Inflammatory macrophage treated with lipopolysaccharide for 4 hours (primary cell): ENCODE measurements at places on chromosomes 4 and X.

- no peak for DNase-seq
These were observed 1157.6 kb upstream of the TENM3 start for GRCh38 chr4:181085557-181085956.

- DNase-seq: peak; percentile 75
These were observed 229.2 kb downstream of the PTTG2 start for GRCh38 chr4:38189445-38189844.

DNA sequence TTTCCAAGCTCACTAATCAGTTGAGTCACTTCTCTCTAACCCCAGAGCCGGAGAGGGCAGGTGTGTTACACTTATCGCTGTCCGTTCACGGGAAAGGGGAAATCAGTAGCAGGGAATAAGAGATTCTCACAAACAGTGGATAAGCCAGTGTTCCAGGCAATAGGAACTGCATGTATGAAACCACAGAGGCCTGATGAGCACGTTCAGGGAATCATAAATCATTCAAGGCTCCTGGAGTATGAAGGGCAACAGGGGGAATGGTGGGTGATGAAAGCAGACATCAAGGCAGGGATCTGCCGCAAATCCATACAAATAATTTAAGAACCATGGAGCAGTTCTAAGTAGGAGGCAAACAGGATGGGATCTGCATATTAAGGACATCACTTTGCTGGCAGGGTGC lies 59.1 kb upstream of the ADGRG2 start:
- DNase-seq: no peak

DNA sequence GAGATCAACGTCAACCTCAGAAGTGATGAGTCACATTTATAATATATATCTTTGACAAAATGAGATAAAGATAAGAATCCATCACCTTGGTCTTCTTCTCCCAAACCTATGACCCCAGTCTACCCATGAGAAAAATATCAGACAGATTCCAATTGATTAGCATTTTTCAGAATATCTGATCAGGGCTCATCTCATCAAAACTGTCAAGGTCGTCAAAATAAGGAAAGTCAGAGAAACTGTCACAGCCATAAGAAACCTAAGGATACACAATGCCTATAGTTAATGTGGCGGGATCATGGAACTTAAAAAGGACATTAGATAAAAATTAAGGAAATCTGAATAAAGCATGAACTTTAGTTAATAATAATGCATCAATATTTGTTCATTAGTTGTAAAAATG lies 374.1 kb downstream of the FAT4 start:
- DNase-seq: no peak

- DNase-seq: no peak
These were observed 15.9 kb upstream of the UBE2D3 start for GRCh38 chr4:102843273-102843672.

DNA sequence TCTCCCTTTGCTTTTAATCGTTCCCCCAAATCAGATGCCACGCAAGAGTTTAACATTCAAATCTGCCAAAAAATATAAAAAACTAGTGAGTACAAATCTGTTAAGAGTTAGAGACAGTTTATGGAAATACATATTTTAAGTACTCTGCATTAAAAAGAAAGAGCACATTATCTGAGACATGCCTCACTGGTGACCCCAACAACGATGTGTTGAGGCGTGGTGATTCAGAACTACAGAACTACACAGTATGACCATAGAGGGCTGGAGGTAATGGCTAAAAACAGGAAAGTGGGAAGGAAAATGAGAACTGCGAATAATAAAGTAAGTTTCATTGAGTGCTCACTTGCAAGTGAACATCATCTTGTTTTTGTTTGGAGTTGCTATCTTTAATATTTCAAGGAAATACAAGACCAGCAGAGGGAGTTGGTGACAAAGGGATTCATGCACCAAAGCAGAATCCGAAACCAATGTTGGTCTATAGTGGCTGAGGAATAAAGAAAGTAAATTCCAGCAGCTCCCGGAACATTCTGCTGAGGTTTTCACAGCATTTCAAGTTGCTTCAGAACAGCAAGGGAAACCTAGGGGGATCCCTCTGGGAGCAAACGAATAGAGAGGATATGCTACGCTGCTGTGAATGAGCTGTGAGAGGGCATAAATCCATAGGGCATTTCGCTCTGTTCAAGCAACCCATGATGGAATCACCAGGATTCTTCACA lies 92.2 kb downstream of the DCHS2 start:
- no peak for DNase-seq

GRCh38 chrX:2134782-2135181 lies 366.0 kb downstream of the DHRSX start:
- DNase-seq: no peak

- DNase-seq: no peak
These were observed 8.4 kb downstream of the PGAM4 start for GRCh38 chrX:77961063-77961462.

DNA sequence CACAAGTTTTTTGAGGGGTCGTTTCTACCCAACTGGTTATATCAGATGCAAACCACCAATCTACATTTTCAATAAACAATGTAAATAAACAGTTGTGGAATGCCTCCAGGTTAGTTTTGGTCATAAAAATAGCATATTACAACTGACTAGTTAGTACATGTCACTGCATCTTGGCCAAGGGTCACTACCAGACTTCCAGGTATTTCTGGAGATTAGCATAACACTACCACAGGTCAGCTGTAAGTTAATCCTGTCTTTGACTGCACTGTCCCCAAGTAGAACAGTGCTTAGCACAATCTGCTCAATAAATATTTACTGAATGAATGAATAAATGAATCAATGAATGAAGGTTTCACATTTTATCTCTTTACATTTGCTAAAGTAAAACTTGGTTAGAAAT lies 64.4 kb downstream of the TBC1D19 start:
- DNase-seq: no peak

DNA sequence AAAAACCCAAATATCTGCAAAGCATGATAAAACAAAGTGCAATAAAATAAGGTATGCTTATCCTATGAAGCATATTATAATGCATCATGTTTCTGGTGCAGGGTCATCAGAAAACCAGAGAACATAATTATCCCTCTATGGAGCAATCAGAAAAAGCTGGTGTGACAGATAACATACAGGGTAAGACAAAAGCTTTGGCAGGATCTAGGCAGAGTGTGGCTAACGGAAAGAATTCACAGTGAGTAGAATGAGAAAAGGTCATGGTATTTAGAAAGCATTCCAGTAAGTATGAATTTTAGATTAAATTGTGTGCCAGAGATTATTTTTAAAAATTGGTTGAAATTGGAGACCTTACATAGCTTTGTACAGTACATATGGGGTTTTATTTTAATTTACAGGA lies 29.0 kb upstream of the UGT2B4 start:
- DNase-seq: no peak

- DNase-seq: no peak
These were observed 21.2 kb downstream of the SH3D19 start for GRCh38 chr4:151304226-151304625.

- DNase-seq: no peak
These were observed at the start of gene PWWP3B for GRCh38 chrX:106168107-106168506. PWWP3B (plus strand) TSS chrX:106168305; CDS start chrX:106205433, 37,128 bp downstream.

GRCh38 chr4:164514765-164515164 lies 239.2 kb upstream of the SMIM31 start:
- DNase-seq: no peak

DNA sequence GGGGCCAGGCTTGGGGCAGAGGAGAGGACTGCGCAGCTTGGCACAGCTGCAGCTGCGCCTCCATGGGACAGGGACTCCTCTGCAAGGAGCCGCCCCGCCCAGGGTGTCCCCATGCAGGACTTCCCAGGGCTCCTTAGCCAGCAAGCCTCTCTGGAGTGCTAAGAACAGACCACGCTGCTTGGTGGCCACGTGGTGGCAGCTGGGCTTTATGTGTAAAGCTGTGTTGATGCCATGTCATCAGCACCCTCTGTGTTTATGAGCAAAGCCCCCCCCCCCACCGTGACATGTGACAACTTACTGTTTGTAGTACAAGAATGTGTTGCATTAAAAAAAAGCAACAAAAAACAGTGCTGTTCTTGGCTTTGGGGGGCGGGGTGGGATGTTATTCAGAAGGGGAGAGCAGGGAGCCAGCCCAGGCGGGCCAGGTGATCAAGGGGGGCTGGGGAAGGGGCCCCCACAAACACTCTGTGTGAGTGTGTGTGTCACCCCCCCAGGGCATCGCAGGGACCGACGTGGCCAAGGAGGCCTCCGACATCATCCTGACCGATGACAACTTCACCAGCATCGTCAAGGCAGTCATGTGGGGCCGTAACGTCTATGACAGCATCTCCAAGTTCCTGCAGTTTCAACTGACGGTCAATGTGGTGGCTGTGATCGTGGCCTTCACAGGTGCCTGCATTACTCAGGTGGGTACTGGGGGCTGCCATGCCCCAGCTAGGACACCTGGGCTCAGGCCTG lies 40.3 kb downstream of the ATP2B3 start:
- DNase-seq: peak; percentile 16

GRCh38 chrX:24934279-24934678 lies 81.5 kb downstream of the ARX start:
- no peak for DNase-seq

GRCh38 chr4:125507141-125507540 lies 192.4 kb downstream of the FAT4 start:
- DNase-seq: no peak

DNA sequence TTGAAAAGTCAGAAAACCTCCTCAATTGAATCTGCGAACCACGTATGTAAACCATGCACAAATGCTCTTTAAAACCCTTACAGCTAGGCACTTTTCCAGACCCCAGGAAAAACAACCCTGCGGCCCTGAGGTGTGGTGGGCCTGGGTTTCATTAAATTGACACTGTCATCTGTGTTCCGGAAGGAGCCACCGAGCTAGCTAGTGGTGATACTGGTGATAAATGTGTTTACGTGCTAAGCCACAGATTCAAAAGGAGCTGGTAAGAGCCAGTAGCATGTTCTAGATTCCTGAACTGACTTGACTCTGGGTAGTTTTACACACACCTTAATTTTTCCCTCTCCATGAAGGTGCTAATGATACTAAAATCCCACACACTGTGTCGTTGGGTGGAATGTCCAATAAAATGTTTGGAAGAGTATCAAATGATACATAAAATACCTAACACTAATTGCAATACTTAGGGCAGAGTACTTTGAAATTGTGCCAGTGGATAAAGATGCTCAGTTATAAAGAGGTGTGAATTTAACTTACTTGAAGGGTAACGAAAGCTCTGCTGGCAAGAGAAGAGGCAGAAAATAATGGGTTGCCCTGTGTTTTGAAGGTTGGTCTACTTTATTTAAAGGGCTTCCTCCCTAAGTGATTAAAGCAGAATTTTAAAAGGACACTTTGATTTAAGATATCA lies 8.5 kb downstream of the SMS start:
- DNase-seq: no peak

DNA sequence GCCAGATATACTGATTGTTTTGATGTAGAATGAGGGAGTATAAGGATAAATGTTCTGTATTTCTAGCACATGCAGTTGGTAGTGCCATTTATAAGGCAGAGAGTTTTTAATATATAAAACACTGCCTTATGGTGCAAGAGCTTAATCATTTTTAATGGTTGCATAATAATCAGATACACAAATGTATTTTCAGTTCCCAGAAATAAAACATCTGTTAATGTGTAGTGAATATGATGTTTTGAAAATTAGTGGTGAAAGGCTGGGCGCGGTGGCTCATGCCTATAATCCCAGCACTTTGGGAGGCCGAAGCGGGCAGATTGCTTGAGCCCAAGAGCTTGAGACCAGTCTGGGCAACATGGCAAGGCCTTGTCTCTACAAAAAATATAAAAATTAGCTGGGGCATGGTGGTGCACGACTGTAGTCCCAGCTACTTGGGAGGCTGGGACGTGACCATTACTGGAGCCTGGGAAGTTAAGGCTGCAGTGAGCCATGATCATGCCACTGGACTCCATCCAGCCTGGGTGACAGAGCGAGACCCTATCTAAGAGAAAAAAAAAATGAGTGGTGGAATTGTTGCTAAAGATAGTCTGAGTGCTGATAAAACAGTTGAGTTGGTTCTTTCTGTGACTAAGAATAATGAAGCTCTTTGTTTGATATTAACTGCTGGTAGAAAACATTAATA lies 29.3 kb downstream of the CLCN3 start:
- peak; percentile 5 for DNase-seq

- DNase-seq: peak; percentile 23
These were observed 40.2 kb upstream of the EPGN start for GRCh38 chr4:74267998-74268606.

GRCh38 chrX:136689436-136689835 lies 41.5 kb downstream of the CD40LG start:
- no peak for DNase-seq

- peak; percentile 38 for DNase-seq
These were observed 17.5 kb upstream of the SH3KBP1 start for GRCh38 chrX:19904778-19905367.

DNA sequence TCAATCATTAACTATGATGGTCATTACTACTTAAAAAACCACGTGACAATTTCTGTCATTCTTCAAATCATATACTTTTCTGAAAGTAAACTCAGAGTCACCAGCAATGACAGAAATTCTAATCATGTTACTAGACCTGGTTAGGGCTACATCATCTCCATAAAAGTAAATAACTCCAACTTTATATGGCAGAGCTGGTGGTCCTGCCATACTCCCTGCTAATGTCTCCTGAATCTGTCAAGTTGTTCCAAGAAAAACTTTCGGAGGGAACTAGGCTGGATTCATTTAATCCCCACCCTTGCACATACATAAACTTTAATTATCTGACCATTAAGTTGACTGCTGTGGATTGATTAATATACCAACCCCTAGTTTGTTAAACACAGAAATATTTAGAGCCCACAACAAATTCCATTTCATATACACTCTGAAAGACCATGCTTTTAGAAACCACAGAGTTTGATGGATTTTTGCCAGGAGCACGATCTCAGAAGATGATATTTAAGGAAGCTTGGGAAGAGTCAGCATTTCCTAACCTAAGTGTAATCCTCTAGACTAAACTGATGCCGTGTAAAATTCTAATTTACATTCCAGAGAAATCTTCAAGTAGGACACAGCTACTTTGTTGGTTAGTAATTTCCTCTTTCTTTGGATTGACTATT lies 577.0 kb downstream of the FAT4 start:
- no peak for DNase-seq

DNA sequence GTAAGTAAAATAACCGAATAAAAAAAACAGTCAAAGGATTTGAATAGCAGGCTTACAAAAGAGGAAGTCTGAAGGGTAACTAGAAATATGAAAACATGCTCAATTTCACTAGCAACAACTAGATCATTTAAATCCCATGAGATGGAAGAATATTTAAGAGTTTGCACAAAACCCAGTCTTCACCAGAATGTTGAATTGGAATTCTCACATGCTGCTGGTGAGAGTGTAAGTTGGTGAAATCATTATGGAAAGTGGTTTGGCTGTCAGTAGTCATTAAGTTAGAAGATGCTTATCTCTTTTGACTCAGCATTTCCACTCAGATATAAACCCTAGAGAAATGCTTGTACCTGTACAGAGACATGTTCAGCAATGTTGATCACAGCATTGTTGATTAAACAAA lies 110.1 kb downstream of the PGRMC2 start:
- DNase-seq: no peak

DNA sequence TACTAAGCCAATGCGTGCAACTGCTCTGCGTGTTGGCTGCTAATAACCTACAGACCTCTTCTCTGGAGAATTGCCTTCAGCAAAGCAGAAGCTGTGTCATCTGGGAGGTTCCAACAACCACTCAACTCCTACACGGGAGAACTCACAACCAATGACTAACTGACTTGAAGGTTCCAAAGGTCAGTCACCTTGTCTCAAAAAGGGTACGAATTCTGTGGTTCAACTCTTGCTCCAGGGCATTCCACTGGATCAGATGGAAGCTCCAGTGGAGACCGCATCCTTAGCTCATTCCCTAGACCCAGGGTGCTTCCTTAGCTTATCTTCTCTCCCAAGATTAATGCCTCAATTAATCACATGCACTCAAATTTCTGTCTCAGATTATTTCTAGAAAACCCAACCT lies 222.7 kb downstream of the CHIC2 start:
- DNase-seq: no peak

- peak; percentile 15 for DNase-seq
These were observed 7.0 kb upstream of the STPG2 start for GRCh38 chr4:98150092-98150761.
